ENCODE measurements at places on chromosomes 1 and 21.

GRCh38 chr1:227622739-227623475, 59.6 kb downstream of the ZNF678 start:
- DNase-seq = no peak

DNA sequence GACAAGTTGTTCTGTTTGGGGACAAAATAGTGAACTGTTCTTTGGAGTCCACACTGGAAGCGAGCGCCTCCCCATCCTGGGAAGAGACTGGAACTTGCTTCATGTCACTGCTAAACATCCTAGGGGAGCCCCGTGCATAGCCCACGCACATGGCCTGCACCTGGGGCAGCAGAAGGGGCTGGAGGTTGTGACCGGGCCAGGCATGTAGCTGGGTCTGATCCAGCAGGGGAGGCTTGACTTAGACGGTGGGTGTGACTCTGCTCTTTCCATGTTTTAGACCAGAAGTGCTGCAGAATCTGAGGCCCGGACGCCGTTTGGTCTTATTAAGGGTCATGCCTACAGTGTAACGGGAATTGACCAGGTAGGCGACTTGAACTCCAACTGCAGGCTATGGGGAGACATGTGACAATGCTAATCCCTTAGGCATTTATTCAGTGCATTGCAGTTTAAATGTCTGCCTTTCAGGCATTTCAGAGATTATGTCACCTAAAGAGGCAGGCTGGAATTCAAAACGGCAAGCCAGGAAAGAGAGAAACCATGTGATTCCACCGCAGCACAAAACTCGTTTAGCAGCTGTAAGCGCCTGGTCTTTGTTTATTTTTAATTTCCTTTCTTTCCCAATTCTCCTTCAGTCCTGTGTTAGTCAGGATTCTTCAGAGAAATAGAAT, 21.8 kb downstream of the CAPN9 start:
- no peak for DNase-seq

- no peak for DNase-seq
Measured at GRCh38 chr1:201344206-201345080, 33.0 kb downstream of the TNNT2 start.

DNA sequence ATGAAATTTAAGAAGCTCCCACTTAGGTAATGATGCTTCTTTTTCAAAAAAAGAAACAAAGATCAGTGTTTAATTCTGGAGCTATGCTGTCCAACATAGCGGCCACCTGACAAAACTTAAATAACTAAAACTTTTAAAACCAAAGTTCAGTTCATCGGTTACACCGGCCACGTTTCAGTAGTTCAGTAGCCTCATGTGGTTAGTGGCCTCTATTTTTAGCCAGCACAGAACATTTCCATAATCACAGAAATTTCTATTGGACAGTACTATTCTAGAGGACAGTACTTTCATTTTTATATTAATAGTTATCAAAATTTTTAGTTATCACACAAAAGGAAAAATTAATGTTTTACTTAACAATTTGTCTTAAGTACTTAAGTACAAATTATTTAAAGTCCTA, 141.0 kb downstream of the USP25 start:
- no peak for DNase-seq

All from left renal cortex interstitium (tissue), 4 donors.